ENCODE measurements at places on chromosomes 3 and 15. TPM values are rescaled to one million over a fixed set of nuclear protein-coding genes. Genes with fewer than 3 reads are reported as not detected.
A peak's percentile ranks its signal among the peaks of the same experiment; 100 is the strongest.

- H3K36me3 ChIP-seq: peaks cover 32% of the 10 kb centered on the region
- H3K27ac ChIP-seq: no peak overlapping the region
- peaks cover 19% of the 10 kb centered on the region for H3K27me3 ChIP-seq
- DNase-seq: no peak
These were observed 36.7 kb downstream of the RGMA start for GRCh38 chr15:93052090-93052879.

- peaks cover 11% of the 10 kb centered on the region for H3K36me3 ChIP-seq
- no peaks in the 10 kb centered on the region for H3K27me3 ChIP-seq
These were observed 27.8 kb downstream of the ALPK3 start for GRCh38 chr15:84844964-84845363.

- peaks cover 89% of the 10 kb centered on the region for H3K4me1 ChIP-seq
- no peaks in the 10 kb centered on the region for H3K27me3 ChIP-seq
- H3K36me3 ChIP-seq: peaks cover 3% of the 10 kb centered on the region
- H3K4me3 ChIP-seq: peak overlapping the region; percentile 28
These were observed 24.8 kb downstream of the VGLL4 start for GRCh38 chr3:11618904-11619303.

DNA sequence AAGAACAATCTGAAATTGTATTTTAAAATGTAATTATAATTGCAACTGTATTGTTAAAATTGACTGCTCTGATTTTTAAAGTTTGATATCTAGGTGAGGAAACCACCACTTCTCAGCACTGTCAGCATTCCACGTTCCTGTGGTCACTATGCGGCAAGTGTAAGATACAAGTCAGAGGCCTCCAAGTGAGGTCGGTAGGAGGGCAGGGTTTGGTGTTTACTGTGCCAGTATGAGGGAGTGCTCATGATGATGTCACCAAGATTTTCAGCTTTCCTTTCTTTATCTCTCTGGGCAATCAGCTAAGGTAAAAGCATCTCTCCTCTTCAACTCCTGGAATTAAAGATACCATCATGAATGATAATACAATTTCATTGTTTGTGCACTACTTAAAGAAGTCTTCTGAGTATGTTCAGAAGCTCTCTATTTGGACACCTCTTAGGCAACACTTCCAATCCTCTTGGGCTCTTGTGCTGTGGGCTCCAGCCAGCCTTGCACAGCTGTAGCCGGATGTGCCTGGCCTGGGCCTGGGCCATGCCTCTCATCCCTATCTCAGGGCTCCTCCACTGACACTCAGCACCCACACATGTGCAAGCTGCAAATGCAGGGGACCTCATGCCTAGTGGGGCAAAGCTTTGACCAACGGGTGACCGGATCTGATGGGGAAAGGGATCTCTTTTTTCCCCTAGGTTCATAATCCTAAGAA lies 42.9 kb downstream of the CCR3 start:
- H3K36me3 ChIP-seq: no peaks in the 10 kb centered on the region
- no peak overlapping the region for H3K4me3 ChIP-seq
- no peaks in the 10 kb centered on the region for H3K4me1 ChIP-seq
- H3K27me3 ChIP-seq: no peaks in the 10 kb centered on the region

DNA sequence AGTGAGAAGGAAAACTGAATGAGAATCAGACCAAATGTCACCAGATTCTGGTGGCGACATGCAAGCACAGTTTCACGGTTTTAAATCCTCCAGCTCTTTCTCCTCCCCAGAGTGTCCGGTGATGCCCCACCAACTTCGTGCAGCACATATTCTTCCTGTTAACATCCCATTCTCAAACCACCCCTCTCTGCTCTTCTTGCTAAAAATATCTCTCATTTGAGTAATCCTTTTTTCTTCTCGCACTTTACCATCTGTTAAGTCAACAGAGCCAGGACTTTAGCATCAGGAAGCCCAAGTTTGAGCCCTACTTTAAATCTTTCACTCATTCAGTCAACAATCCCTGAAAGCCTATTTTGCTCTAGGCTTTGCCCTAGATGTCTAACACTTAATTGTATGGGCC lies 68.2 kb upstream of the VGLL4 start:
- H3K27me3 ChIP-seq: no peaks in the 10 kb centered on the region
- H3K36me3 ChIP-seq: peaks cover 2% of the 10 kb centered on the region
- DNase-seq: no peak
- H3K4me1 ChIP-seq: no peaks in the 10 kb centered on the region
- no peak overlapping the region for H3K27ac ChIP-seq

GRCh38 chr3:57108684-57109083 lies 48.2 kb downstream of the SPATA12 start:
- no peak overlapping the region for H3K4me3 ChIP-seq
- DNase-seq: no peak
- peaks cover 23% of the 10 kb centered on the region for H3K4me1 ChIP-seq
- H3K27me3 ChIP-seq: no peaks in the 10 kb centered on the region

- H3K4me1 ChIP-seq: peaks cover 9% of the 10 kb centered on the region
- H3K27me3 ChIP-seq: no peaks in the 10 kb centered on the region
- H3K27ac ChIP-seq: no peak overlapping the region
- H3K36me3 ChIP-seq: no peaks in the 10 kb centered on the region
- DNase-seq: no peak
These were observed 3.4 kb downstream of the UROC1 start for GRCh38 chr3:126514161-126514560.

DNA sequence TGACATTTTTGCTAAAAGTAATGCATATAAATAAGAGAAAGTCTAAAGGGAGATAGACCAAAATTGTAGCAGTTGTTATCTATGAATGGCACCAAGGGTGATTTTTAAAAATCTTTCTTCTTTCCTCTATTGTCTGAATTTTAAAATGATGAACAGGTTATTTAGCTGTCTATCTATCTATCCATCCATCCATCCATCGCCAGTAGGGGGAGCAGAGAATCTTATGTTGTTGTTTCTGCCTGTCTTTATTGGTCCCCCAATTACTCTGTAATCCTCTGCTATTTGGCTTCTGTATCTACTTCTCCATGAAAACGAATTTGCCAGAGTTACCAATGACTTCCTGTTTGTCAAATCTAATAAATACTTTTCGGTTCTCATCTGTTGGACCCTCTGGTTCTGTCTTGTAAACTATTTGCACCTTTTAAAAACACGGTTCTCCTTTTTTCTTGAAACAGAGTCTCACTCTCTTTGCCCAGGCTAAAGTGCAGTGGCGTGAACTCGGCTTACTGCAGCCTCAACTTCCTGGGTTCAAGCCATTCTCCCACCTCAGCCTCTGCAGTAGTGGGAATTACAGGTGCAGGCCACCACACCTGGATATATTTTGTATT lies 86.0 kb downstream of the ECT2 start:
- no peak overlapping the region for H3K27ac ChIP-seq
- H3K4me3 ChIP-seq: no peak overlapping the region
- H3K36me3 ChIP-seq: no peaks in the 10 kb centered on the region

GRCh38 chr3:179460260-179460659 lies 9.0 kb upstream of the GNB4 start:
- no peak overlapping the region for H3K27ac ChIP-seq
- no peak for DNase-seq
- H3K27me3 ChIP-seq: peaks cover 11% of the 10 kb centered on the region
- H3K4me1 ChIP-seq: peaks cover 4% of the 10 kb centered on the region

EXOG gene
- 26.5 TPM for total RNA-seq

GTF2E1 gene
- 34.3 TPM for total RNA-seq

SLC12A1 gene
- total RNA-seq: 0.20 TPM

UBL7 gene
- 43.7 TPM for total RNA-seq

TOPBP1 gene
- 58.8 TPM for total RNA-seq
